ENCODE measurements at places on chromosomes 4 and X.
A peak's percentile ranks its signal among the peaks of the same experiment; 100 is the strongest.

- no peak for DNase-seq
Observed at GRCh38 chrX:138723301-138723700, 11.8 kb upstream of the FGF13 start.

DNA sequence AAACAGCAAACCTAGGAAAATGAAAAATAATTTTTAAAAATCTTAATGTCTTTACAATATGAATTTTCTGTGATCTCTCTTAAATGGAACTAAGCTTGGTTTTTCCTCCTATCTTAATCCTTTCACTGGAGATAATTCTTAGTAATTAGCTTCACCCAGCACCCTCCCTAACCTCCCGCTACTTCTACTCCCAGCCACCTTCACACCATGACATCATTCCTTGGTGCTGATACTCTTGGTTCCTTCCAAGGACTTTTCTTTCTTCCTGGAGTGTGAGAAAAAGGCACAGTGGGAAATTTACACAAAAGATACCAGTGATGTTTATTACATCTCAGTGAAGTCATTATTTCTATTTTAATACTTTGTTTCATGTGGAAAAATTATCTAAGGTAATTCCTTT is 163.6 kb upstream of the PLAC1 start:
- no peak for DNase-seq

GRCh38 chr4:157421365-157421764 is 200.8 kb downstream of the GRIA2 start:
- DNase-seq, result no peak

- DNase-seq, result no peak
Observed at GRCh38 chr4:37243051-37243450, 1.5 kb upstream of the NWD2 start.

DNA sequence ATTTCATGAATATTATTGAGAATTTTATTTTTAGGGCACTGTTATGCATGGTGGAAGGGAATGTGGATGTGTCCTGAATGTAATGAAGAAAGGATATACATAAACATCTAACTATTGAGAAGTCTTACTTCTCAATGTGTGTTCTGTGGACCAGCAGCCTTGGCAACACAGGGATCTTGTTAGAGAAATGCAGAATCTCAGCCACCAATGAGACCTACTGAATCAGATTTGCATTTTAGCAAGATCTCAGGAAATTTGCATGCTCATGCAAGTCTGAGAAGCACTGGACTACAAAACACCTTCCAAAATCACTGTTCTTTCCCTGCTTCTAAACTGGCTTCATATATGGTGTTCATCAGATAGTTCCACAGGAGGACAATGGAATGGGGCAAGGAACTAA is 139.7 kb upstream of the WDFY3 start:
- no peak for DNase-seq

GRCh38 chrX:53718073-53718472 is 31.6 kb upstream of the HUWE1 start:
- DNase-seq, result no peak

DNA sequence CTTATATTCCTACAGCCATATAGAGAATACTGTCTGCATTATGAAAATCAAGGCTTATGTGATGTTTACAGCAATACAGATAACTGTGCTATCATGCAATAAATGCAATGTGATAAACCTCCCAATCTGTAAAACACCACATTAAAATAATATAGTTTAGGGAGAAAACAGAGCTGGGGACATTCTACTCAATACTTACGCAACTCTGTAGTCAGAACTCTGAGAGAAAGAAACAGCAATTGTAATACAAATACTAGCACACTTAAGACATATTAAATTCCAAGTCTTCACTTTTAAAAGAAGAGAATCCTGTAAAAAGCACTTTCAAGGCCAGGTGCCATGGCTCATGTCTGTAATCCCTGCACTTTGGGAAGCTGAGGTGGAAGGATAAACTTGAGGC is 61.4 kb downstream of the ANKRD17 start:
- no peak for DNase-seq

DNA sequence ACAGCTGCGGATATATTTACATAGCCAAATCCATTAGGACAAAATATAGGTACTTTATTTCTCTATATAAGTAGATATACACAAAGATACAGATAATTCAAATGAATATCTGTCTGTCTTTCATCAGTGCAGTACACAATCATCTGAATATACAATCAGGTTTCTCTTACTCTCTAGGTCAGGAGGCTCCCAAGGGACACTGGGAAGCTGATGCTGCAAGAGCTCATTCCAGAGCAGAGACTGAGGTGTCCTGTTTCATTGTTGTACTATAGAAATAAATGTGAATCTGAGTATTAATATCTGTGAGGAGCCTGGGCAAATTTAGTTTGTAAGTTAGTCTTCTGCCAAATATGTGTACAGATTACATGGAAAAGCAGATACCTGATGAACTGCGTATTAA is 4.2 kb downstream of the TLL1 start:
- no peak for DNase-seq

- DNase-seq, result no peak
Observed at GRCh38 chr4:24979554-24979953, 51.2 kb downstream of the LGI2 start.

DNA sequence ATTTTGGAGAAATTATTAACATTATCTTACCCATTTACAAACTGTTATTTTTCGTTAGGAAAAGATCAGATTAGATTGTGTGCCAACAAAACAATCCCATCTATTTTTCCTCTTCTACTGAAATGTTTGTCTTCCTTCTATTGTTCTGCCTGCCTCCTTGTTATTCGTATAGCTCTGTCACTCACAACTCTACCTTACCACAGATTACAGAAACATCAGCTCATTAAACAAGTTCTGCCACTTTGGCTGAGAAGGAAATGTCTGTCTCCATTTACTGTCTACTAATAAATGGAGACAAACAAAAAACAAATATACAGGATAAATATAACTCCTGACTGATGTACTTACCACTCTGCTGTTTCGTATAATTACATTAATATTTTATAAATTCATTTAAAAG is 211.4 kb downstream of the ENOX2 start:
- no peak for DNase-seq

DNA sequence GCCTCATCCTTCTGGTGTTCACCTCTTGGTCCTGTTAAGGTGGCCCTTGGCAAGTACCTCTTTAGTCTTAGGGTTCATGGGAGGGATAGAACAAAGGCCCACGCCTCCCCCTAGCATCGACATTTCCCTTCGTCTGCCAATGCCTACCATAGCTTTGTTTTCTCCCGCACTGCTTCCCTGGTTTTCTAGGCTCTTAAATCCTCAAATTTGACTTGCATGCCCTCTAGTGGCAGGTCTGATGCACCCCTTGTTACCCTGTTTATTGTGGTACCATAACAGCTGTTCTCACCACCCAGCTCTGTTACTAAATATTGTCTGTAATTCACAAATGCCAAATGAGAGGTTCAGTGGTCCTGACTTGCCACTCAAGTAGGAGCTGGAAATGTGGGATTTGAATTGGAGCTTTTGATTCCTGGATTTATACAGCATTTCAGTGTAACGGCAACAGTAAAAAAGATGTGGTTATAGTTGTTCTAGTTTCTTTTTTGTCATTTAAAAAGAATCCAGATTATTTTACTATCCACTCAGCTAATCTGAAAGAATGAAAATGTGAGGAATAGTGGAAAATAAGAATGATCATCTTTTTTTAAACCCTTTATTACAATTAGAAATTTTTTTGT is 100.1 kb downstream of the REPS2 start:
- DNase-seq, result peak; percentile 13

DNA sequence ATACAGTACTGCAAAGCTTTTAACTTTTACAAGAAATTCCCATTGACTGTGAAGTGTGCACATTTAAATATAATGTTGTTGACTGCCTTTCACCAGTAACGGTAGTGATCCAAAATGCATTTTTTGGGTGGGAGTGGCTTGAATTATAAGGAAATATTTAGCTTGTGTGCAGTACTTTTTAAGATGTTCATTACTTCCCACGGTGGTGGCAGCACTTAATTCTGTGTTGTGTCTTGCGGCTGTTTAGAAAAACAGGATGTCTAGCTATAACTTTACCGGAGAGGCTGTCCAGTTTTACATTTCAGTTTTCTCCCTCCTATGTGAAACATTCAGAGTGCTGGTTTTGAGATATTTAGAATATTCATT is 1.7 kb downstream of the TMEM131L start:
- DNase-seq, result no peak

GRCh38 chr4:186717556-186717955 is 6.1 kb downstream of the FAT1 start:
- DNase-seq, result no peak

DNA sequence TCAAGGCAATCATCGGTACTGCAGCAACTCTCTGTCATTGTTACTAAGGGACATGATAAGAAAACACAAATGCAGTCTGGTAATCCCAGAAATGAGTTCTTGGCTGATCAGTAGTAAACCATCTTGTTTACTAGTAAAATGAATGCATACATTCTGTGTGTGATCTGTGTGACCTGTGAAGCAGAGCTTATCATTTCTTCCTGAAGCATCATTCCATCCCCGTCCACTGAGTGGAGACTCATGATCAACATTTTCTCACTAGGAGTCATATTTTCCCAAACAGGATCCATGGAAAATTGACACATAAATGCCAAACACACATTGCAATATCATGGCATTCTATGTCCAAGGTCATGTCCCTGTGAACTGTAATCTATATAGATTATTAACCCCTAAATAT is 226.1 kb downstream of the ANKRD50 start:
- DNase-seq, result no peak

GRCh38 chrX:10172877-10173276 is 16.1 kb downstream of the CLCN4 start:
- no peak for DNase-seq

- DNase-seq, result no peak
Observed at GRCh38 chr4:156293657-156294297, 340.1 kb upstream of the CTSO start.

- no peak for DNase-seq
Observed at GRCh38 chr4:113169368-113169767, 119.9 kb downstream of the ANK2 start.

GRCh38 chr4:74092957-74093356 is 6.0 kb downstream of the CXCL2 start:
- DNase-seq, result no peak

DNA sequence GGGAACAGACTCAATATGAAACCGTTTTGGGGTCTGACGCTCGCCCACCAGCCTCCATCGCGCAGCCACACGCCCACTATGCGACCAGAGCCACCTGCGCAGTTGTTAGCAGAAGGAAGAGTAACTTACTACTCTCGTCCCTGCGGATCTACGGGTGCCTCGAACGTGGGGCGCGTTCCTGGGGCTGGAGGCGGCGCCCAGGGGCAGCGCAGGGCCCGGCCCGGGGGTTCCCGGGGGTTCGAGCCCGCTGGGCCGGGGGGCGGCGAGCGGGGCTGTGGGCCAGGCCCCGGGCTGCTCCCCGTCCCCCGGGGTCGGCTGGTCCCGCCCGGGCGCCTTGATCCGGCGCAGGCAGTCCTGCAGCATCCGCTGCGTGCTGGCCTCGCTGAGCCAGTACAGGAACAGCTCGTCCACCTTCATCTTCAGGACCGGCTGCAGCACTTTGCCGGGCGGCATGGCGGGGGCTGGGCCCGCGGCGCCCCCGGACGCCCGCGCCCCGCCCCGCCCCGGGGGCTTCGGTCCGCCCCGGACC is 404 bp downstream of the PPP2R3B start:
- peak; percentile 5 for DNase-seq

All from activated CD8-positive, alpha-beta memory T cell treated with anti-CD3 and anti-CD28 coated beads for 4 hours (primary cell).